ENCODE measurements at places on chromosomes 13 and 19.

DNA sequence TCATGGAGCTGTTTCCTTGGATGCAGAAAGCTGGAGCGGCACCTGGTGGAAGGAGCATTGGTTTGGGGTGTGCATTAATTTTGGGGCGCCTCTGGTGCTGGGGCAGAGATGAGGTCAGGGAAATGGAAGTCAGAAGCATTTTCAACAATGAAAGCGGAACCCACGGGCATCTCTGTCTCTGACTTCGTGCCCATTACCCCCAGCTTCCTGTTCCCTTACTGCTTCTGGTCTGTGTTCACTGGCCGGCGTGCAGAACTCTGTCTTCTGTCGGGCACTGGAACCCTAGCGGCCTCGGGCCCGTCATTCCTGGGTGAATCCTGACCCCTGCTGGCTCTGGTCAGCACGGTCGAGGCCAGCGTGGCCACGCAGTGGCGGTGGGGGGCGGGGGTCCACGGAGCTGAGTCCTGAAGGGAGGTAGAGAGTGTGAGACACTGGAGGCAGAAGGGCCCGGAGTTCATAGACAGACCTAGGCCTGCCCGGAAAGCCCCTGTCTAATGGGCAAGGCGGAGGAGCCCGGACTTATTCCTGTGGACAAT is 7.9 kb upstream of the LINGO3 start:
- peak; percentile 70 for DNase-seq

GRCh38 chr13:93290503-93290902 is 63.9 kb downstream of the GPC6 start:
- DNase-seq = peak; percentile 77

- DNase-seq = no peak
Measured at GRCh38 chr19:7788178-7788932, 25.3 kb downstream of the CLEC4M start.

GRCh38 chr13:24270639-24271141 is 38.7 kb upstream of the C1QTNF9 start:
- DNase-seq = peak; percentile 62

GRCh38 chr13:78024996-78025395 is 106.4 kb upstream of the EDNRB start:
- DNase-seq = peak; percentile 31
